Neural crest cell (in vitro differentiated cells): ENCODE measurements at places on chromosomes 2 and 18. TPM values are rescaled to one million over a fixed set of nuclear protein-coding genes. Genes with fewer than 3 reads are reported as not detected.
A peak's percentile ranks its signal among the peaks of the same experiment; 100 is the strongest.

Gene SPC25
- 39.3 and 40.8 TPM in 2 replicates for total RNA-seq

DNA sequence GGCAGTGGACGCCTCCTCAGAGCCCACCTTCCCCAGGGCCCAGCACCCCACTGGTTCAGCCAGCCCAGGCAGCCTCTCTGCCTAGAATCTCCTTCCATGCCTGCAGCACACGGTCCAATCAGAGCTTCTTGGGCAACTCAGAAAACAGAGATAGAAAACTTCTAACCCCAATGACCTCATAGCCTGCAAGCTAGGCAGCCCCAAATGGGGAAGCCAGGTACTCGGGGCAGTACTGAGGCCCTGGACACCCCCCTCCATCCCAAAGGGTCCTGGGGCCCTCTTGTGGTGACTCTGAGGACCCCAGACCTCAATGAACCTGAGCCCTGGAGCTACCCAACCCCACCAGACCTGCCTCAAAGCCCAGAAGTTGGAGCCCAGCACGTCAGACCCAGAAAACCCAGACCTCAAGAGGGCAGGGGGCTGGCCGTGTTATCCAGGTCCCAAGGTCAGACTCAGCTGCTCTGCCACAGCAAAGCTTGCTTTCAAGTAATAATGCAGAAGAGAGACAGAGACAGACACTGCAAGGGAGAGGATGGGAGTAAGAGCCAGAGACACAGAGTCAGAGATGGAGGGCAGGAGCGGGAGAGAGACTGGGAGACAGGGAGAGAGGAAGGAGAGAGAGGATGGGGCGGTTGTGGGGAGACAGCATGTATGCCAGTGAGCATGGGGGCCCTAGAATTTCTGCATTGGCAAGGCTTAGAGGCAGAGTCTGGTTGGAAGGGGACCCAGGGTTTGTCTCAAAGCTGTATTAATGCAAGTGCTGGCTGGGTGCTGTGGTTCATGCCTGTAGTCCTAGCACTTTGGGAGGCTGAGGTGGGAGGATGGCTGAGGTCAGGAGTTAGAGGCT, 28.2 kb downstream of the SERTAD2 start:
- peak overlapping the region; percentile 46 for H3K27ac ChIP-seq
- peaks cover 2% of the 10 kb centered on the region for H3K36me3 ChIP-seq

Gene EDAR
- total RNA-seq: not detected in 2 replicates

GRCh38 chr2:195406886-195407603, 250.0 kb upstream of the SLC39A10 start:
- H3K27ac ChIP-seq: no peak overlapping the region
- no peaks in the 10 kb centered on the region for H3K4me1 ChIP-seq
- no peak overlapping the region for H3K4me3 ChIP-seq
- no peaks in the 10 kb centered on the region for H3K36me3 ChIP-seq
